ENCODE measurements at places on chromosomes 1 and 21. TPM values are rescaled to one million over a fixed set of nuclear protein-coding genes. Genes with fewer than 3 reads are reported as not detected.
A peak's percentile ranks its signal among the peaks of the same experiment; 100 is the strongest.

- peak; percentile 72 for DNase-seq
Measured at GRCh38 chr21:41170859-41171609, 3.1 kb downstream of the BACE2 start.

DNA sequence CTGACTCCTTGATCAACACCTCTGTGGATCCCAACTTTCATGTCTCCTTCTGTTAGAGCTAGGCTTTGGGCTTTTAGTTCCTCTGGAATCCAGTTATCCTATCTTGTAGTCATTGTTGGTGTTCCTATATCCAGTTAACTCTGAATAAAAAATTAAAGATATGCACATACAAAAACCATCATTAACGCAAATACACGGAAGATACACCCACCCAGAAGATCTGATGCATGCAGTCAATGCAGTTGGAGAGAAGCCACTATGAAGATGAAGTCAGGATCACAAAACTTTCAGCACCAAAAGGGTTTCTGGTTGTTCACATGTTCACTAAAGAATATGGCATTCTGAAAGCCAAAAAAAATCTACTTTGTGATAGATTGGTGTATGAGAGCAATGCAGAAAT, 123.6 kb upstream of the LHX8 start:
- DNase-seq, result no peak

GRCh38 chr1:91349524-91349923, 55.1 kb downstream of the HFM1 start:
- no peak for DNase-seq

GRCh38 chr1:187275985-187276575, 447.3 kb downstream of the PLA2G4A start:
- peak; percentile 4 for DNase-seq

- peak; percentile 50 for DNase-seq
Measured at GRCh38 chr1:155176544-155177071, 3.0 kb downstream of the TRIM46 start.

GRCh38 chr1:148362626-148363438, 120.3 kb downstream of the PPIAL4G start:
- DNase-seq, result peak; percentile 74

- no peak for DNase-seq
Measured at GRCh38 chr1:76352741-76353435, 278.3 kb downstream of the ST6GALNAC3 start.

GRCh38 chr1:169484683-169485430, 887 bp downstream of the SLC19A2 start:
- peak; percentile 72 for DNase-seq

- no peak for DNase-seq
Measured at GRCh38 chr21:42703965-42704364, 50.5 kb downstream of the PDE9A start.

GRCh38 chr21:32806810-32807386, 35.3 kb upstream of the PAXBP1 start:
- DNase-seq, result peak; percentile 21

GRCh38 chr1:154925335-154926170, 11.0 kb downstream of the PMVK start:
- DNase-seq, result no peak

DNA sequence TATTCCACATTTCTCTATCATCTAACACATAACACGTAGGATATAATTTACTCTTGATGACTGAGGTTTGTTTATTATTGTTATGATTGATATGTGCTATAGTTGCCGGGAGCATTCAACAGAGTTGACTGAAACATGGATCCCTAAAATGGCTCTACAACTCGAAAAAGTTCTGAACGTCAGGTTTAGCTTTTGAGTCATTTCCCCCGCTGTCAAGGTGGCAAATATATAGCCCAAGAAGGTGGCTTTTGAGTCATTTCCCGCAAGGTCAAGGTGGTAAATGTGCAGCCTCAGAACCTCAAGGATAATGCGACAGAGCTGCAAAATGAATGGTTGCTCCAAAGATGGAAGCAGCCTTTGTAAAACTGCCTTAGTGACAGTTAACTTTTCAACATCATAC, 104.0 kb downstream of the NIBAN1 start:
- DNase-seq, result no peak

PCSK9 gene
- 1.0 TPM for total RNA-seq

PTPRF gene
- 45.2 TPM for total RNA-seq

XCL2 gene
- total RNA-seq, result not detected

IL22RA1 gene
- total RNA-seq, result not detected

MAP10 gene
- 2.6 TPM for total RNA-seq

CYB5RL gene
- 6.6 TPM for total RNA-seq

AMY1A gene
- total RNA-seq, result not detected

Data from fibroblast of lung (primary cell).